ENCODE measurements at places on chromosomes 3 and 15.

DNA sequence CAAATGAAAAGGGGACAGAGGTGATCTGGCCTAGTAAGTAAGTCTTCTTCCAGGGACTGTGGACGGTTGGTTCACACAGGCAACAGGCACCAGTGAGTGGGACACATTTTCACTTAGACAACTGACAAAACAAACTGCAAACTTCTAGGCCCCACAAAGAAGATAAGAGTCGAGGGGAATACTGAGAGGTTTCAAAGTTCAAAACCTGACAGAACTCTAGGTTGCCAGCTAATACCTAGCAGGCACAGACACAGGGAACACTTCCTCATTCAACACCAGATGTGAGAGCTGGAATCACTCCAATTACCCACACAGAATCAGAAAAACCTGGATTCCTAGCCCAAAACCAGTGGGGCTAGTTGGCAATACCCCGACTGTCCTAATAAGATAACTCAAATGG lies 621.7 kb downstream of the ZPLD1 start:
- DNase-seq = no peak

DNA sequence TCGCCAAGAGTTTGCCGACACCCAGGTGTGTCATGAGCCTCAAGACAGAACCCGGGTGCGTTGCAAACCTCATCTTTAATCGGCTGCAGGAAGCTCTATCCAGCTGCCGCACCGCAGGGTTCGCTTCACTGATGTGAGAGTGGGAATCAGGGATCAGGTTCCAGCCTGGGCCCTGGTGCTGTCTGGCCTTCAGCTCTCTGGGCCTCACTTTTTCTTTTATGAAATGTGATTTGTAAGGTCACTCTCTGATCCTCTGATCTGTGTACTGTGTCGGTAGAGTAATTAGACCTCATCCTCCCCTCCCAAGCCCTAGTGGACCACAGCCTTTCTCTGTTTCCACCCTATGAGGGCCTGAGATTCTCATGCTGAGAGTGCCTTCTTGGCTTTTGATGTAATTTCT lies 202.8 kb upstream of the UBE2E1 start:
- no peak for DNase-seq

DNA sequence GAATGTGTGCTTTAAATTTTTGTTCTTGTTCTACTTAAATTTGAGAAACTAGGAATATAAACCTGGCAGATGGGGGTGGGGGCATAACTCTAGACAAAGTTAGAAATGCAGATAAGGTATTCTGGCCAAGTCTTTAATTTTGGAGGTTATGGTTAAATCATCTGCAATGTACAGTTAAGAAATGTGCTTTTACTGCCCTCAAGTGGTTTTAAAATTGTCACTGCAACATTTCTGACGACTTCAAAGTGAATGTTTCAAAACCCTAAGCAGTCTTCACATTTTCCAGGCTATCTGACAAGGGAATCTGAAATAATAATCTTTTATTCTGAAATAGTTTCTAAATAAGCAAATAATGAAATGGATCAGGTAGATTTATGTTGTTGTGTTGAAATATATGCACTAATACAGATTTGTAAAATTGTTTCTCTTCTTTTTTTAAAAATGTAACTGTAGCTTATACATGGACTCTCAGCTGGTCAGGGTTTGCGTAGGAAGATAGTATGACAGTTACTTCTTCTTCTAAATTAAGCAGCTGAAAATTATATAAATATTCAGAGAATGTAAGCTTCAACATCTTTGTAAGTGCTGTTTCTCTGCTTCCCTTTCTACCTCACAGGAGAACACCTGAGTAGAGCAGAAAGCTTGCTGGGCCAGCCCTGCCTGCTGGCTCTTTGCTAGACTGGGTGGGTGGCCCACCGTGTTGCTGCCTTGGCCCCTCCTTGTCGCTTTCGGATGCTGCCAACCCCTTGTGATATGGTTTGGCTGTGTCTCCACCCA lies 45.0 kb downstream of the SUCNR1 start:
- peak; percentile 68 for DNase-seq

- DNase-seq = no peak
Measured at GRCh38 chr15:58918239-58918638, 15.2 kb downstream of the SLTM start.

GRCh38 chr3:38001456-38002081 lies 11.0 kb downstream of the VILL start:
- no peak for DNase-seq

- DNase-seq = no peak
Measured at GRCh38 chr3:42979044-42979972, at the start of gene GASK1A. Gene GASK1A, plus strand, starts transcription at chr3:42979311. Its CDS starts 332 bp downstream, at chr3:42979643.

GRCh38 chr3:149967086-149967685 lies 3.5 kb downstream of the PFN2 start:
- DNase-seq = peak; percentile 71

DNA sequence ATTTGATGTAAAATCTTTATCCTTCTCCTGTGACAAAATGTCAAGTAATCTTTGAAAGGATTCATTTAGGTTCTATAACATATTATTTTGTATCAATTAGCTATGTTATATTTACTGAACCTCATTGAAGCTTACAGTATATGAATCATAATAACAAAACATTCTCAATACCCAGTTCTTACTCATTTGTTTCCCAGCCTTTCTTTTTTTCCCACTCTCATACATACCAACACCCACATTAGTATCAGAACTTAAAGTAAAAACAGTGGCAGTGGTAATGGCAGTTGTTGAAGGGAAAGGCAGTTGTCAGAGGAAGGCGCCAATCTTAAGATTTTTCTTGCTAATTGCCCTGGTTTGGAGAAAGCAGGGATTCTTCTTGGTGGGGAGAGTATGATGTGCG lies 33.2 kb upstream of the TRPC1 start:
- DNase-seq = no peak

DNA sequence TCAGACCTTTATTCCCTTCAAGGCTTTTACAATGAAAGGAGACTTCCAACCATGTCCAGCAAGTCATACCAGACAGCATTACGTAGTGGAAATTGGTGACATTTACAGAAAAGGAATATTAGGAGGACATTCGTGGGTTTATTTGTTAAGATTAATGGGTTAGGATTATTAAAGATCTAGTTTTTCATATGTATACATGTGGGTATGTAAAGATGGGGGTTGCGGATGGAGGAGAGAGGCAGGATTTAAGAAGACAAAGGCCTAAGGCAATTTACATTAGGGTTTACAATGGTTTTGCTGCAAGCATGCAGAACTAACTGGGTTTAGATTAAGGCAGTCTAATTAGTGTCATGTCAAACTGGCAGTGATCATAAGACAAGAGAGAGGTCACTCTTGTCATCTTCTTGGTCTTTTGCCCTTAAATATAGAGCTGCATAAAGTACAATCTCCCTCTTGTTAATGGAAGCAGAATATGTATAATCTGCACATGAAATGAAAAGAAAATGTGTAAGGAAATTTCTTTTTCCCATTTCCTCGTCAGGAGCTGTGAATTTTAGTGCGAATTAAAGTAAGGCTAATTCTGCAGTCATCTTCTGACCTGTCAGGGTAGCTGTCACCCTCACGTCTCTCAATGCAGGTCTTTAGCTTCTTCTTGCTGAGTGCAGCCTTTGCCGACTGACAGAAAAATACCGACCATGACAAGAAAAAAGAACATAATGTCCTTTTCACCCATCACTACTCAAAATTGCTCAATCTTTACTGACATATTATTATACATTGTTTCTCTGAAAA lies 258.9 kb upstream of the MEIS2 start:
- DNase-seq = no peak

GRCh38 chr3:116040152-116040551 lies 405.1 kb downstream of the LSAMP start:
- DNase-seq = no peak

DNA sequence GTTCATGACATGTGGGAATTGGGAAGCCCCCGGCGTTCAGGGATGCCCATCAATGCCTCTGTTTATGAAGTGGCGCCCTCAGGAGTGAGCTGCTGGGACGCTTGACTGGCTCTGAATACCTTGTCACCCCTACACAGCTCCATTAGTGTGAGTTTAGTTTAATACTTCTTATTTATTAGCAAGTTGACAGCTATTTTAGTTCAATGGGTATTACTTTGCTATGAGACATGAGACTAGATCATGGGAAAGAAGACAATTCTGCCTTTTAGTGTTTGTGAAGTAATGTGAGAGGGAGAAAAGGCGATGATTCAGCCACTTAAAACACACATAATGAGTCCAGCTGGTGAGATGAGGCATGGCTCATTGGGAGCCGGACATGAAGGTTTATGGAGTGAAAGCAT lies 678.5 kb downstream of the NR2F2 start:
- DNase-seq = no peak

- DNase-seq = no peak
Measured at GRCh38 chr3:58072052-58072762, 64.0 kb downstream of the FLNB start.

GRCh38 chr3:126104742-126105605 lies 21.1 kb upstream of the SLC41A3 start:
- no peak for DNase-seq

- DNase-seq = peak; percentile 66
Measured at GRCh38 chr15:43285609-43286037, 18.9 kb upstream of the TGM5 start.

DNA sequence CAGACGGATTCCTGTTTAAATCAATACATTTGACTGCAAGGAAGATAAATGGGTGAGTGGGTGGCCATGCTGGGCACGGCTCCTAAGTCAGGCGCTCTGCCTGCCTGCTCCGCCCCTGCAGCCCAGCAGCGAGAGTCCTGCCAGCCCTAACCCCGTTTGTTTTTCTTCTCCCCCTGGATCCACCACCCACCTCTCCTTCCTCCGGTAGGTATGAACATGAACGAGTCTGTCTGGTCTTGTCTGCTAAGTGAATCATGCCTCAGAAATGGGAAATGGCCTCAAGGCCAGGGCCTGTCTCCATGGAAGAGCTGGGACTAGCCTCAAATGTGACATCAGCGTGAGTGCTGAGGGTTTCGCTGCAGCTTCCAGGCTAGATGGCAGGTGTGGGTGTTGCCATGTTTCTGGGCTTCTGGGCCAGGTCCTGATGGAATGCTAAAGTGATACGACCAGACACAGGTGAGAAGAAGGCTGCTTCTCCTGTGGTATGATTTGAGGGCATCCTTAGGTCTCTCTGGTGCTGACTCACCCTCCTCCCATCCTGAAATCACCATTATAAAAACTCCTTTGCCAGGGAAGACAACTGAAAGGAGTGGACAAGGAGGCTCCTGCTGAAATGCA lies 5.6 kb upstream of the FEM1B start:
- peak; percentile 6 for DNase-seq

GRCh38 chr3:129313665-129314385 lies 35.2 kb downstream of the HMCES start:
- no peak for DNase-seq

- no peak for DNase-seq
Measured at GRCh38 chr15:40010686-40011085, 28.3 kb downstream of the SRP14 start.

DNA sequence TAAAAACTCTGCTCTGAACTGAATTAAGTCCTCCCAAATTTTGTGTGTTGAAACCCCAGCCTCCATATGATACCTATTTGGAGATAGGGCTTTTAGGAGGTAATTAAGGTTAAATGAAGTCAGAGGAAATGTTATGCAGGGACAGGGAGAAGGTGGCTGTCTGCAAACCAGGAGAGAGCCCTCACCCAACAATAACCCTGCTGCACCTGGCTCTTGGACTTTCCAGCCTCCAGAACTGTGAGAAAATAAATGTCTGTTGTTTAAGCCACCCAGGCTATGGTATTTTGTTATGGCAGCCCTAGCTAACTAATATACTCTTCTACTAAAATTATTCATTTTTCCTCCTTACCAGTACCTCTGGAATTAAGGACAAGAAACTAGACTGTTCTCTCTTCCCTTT lies 79.5 kb downstream of the MEIS2 start:
- no peak for DNase-seq

DNA sequence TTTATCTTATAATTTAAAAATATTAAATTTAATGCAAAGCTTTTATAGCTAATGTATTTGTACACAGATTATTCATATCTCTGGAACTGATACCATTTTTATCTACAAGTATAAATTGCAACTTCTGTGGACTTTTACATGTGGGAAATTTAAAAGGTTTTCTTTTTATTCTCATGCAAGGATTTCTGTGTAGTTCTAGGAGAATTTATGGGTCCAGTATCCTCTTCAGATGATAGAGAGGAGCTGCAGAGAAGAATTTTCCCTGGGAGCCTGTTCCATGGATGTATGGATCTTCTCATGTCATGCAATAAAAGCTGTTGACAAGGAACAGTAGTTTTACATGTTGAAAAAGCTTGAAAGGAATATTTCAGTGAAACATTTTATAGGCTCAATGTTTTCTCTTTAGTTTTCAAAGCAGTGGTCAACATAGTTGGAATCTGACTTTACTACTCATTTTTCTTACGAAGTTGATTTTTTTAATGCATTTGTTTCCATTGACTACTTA lies 119.7 kb downstream of the MCTP2 start:
- no peak for DNase-seq

DNA sequence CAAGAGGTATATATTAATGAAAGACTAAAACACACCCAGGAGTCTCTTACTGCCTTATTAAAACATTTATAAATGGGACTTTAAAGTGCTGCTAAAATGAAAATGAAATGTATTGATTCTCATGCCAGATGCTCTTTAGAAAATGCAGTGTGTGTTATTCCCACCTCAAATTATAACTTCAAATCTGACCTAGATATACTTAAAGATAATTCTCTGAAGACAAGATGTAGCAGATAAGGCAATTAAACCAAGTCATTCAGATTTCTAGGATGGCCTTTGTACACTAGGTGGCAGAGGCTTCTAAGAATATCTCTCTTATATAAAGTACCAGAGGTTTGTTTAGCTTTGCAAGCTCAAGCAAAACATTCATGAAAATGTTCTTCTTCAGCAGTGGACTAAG lies 26.9 kb upstream of the GOLGA8B start:
- no peak for DNase-seq

DNA sequence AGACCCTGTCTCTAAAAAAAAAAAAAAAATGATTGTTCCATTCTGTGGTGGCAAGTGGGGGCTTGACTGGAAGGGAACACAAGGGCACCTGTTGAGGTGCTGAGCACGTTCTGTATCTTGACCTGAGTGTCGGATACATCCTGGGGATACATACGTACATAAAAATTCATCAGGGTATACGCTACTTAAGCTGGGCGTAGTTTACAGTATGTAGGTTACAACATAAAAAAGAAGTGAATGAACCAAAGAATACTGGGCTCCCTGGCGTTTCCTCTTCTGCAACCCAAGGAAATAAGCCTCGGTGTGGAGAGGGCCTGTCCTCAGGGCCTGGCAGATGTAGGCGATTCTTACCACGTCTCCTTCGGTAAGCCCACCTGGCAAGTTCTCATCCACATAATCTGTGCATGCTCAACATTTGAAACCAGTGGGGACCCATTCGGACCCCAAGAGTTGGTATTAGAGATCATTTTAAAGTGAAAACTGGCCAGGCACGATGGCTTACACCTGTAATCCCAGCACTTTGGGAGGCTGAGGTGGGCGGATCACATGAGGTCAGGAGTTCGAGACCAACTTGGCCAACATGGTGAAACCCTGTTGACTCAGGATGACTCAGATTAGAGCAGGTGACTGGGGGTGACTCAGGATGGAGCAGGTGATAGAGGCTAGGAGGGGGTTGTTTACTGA lies 5.1 kb upstream of the MUC20 start:
- DNase-seq = no peak

GRCh38 chr3:23242106-23242505 lies 39.0 kb downstream of the UBE2E2 start:
- DNase-seq = no peak
